NCI-H510A treated with DMSO at 0.1 percent for 48 hours (cell line): ENCODE measurements at places on chromosomes 3 and 15.

DNA sequence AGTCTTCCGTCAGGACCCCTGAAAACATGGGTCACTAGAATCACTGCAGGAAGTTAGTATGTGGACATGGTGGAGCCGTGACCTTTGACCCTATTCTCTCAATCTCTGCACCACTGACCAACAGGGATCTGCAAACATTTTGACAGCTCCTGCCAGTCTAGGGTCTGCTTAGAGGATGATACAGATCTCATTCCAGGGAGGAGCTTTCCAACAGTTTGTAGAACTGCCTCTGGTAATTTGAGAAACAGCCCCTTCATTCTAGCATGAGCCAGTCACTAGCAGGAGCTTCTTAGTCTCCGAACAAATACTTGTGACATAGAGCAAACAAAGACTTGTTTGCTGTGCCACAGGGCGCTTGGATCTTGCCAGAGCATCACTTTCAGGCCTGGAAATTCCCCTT, 270.3 kb upstream of the CFAP20DC start:
- peak; percentile 86 for DNase-seq

DNA sequence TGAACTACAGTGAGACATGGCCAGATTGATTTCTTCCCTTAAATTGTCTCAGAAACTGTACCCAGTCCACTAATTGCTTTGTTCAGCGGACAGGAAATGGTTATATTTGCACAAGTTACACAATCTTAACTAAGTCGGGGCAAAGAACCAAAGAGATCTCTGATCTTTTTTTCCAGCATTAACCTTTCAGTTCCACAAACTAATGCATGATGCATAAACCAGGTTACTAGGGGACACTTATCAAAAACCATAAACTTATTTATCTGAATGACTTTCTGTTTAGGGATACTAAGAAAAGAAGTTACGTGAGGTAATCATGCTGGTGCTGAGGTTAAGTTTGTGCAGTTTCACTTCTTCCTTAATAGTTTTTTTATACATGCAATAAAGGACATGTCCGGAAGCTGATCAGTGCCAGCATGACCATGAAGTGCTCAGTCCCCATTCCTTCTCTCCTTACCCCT, 22.4 kb downstream of the FNDC3B start:
- DNase-seq = no peak

DNA sequence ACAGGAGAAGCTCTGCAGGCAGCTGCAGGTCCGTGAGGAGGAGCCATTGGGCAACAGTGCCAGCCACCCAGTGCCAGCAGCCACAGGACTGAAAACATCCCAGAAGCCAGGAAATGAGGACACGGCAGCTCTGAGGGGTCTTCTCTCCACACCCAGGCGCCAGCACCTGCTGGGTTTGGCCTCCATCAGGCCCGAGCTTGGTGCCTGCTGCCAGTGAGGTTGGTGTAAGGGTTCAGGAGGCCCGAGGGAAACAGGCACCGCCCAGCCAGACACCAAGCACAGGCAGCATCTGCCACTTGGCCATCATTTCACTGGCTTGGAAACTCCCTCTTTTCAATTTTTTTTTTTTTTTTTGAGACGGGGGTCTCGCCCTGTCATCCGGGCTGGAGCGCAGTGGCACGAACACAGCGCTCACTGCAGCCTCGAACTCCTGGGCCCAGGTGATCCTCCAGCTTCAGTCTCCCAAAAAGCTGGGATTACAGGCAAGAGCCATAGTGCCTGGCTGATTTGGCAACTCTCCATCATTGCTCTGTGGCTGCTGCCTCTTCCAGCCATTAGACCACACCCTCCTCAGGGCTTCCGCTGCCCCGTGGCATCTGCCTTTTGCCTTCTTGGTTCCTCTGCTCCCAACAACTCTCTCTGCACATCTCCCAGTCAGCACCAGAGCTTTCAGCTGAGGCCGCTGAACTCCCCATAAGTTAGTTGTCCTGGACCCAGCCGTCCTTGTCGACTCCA, 1.5 kb upstream of the ITIH3 start:
- DNase-seq = no peak

DNA sequence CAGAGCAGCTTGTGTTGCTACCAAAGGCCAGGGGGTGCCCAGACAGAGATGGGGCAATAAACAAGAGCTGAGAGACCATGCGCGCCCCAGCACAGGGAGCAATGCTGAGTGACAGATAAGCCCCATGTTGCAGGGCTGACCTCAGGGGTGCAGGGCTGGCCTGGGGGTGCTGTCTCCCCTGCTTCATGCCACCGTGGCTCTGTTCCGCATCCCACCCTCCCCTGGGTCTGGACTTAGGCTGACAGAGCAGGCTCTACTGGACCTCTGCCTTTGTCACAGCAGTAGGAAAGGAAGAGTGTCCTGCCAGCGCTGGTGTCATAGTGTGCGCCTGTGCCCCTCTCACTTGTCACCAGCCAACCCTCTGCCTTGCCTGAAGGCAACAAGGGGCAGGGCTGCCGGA, 67.4 kb upstream of the IQSEC1 start:
- no peak for DNase-seq

GRCh38 chr3:45008117-45008516, 18.0 kb upstream of the CLEC3B start:
- no peak for DNase-seq

DNA sequence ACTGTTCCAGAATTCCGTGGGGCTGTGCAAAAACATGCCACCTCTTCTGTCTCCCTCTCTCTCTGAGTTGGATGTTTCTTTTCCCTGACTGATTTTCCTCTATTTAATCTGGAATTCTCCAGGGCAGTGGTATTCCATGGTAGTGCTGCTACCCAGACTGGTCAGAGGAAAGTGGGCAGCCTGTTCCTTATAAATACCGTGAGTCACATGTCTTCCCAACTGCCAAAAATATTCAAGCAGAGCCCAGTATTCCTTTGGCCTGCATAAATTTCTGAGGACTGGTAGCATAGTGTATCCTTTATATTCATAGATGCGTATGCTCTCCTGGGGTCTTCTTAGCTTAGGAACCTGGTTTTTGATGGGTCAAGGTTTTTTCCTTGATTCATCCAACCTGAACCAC, 40.9 kb downstream of the CEMIP start:
- DNase-seq = no peak

DNA sequence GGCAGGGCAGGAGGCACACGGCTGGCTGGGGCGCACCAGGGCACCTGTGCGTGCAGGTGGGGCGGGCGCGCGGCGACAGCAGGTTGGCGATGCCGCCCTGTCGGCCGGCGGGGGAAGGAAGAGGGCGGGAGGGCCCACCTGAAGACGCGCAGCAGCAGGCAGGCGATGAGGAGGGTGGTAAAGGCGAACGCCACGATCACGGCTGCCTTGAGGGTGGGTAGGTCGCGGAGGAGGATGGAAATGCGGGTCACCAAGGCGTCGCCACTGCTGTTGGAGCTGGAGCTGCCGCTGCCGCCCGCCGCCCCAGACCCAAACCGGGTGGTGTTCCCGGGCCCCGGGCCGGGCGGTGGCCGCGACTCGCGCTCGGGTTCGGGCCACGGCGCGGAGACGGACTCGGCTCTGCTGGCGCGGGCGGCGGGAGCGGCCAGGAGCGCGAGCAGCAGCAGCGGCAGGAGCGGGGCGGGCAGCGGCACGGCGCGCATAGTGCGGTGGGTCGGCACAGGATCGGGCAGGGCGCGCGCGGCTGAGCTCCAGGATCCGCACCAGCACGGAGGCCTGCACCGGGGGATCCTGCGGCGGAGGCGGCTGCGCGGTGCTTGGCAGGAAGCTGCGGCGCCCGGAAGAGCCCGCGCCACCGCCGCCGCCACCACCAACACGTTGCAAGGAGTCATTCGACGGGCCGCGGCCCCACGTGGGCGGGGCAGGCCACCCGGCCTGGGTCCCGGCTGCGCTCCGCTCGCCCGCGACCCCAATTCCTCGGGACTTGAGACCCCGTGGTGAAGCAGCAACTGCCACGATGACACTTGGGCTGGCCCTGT, at the start of gene FAM174B:
FAM174B (minus strand) TSS at position 598 of the 818 bp plus-strand sequence.
- DNase-seq = peak; percentile 29

DNA sequence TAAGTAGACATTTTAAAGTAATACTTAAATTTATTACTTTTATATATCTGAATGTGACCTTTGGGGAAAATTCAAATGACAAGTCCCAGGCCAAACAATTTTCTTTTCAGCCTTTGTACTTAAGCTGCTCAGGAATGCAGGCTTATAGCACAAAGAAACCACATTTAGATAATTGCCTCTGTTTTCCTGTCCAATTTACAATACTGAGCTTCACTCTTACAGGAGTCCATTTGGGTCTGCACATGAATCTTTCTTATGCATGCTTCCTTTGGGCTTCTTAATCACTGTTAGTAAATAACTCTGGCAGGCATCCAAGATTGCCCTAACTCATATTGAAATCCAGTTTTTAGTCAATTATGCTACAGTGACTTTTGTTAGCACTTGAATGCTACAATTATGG, 459.4 kb upstream of the TGFBR2 start:
- no peak for DNase-seq

GRCh38 chr3:195760345-195761122, 39.8 kb downstream of the MUC20 start:
- DNase-seq = no peak
